CD4-positive, alpha-beta memory T cell (primary cell): ENCODE measurements at places on chromosomes 1 and 21.

DNA sequence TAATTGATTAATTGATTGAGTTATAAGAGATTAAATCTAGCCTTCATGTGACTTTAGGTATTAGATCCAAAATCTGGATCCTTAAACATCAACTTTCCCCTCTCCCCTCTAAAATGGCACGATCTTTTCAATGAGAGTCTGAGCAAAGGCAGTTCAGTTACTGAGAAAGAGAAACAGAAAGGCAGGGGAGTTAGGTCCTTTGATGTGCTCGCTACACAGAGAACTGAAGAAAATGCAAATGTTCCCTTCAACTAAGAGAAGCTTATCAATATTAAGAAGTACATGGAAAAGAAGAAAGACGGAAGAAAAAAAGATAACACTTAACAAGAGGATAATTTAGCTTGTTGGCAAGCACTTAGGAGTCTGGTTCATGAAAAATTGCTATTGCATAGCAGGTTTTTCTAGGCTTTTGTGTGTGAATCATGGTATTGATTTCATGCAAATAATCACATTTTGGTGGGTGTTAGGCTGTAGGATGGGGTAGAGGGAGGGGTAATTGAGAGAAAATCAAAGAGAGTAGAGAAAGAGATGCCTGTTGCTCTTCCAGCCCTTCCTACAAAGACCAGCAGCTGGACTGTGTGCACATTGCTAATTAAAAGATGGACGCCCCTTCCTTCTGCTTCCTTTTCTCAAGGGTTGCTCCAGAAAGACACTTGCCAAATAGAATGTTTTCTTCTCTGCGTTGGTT is 307.6 kb upstream of the PLXNA2 start:
- DNase-seq = no peak

- no peak for DNase-seq
Observed at GRCh38 chr1:185825556-185825955, 91.4 kb downstream of the HMCN1 start.

- no peak for DNase-seq
Observed at GRCh38 chr1:6082430-6082971, 36.8 kb downstream of the KCNAB2 start.

- DNase-seq = no peak
Observed at GRCh38 chr1:60895701-60896100, 186.7 kb upstream of the NFIA start.

GRCh38 chr1:218702775-218703174 is 357.6 kb downstream of the TGFB2 start:
- no peak for DNase-seq

- no peak for DNase-seq
Observed at GRCh38 chr1:60664086-60664625, 418.2 kb upstream of the NFIA start.

DNA sequence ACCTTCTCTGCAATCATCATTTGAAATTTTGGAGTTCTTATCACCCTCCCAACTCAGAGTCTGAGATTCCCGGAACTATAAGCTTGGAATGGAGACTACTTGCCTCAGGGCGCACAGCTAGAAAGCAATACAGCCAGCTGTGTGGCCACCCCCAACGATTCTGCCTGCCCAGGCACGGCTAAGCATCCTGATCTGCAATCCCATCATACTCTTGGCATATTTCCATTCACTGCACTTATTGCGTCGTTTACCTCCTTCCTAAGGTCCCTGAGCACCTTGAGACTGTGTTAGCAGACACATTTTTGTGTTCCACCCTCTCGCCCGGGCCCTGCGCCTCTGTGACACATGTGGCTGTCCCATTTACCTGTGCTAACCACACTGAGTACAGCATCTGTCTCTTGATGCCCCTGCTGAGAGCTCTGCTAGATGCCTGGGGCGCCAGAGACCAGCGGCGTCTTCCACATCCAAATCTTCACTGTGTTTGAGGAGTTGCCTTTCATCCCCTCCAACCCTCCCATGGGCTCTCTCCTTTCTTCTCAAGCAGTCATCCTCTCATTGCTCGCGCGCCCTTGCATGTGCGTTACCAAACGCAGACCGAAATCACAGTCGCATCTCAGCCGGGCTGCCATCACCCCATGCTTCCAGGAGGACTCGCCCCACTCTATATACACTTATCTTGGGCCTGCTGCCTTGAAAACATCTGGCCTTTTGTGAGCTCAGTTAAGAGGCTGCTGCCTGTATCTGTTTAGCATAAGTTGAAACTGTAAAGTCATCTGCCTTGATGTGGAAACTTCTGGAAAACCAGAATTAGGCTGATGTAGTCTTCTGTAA is 3.5 kb upstream of the CLDN19 start:
- DNase-seq = no peak

DNA sequence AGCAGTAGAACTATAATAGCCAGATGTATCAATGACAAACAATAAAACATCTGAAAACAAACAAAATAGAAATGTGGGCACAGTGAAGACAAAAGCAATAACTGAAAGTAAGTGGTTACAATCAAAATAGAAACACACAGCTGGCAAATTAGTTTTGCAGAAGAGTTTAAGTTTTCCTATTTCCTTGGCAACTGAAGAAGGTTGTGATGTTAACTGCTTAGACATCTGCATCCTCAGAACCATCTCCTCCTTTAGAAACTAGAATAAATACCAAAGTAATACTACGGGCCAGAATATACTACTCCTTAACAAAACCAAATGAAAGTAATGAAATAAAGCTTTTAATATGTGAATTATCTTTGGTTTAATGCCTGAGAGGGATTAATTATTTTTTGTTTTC is 605.5 kb downstream of the LTN1 start:
- no peak for DNase-seq

- DNase-seq = no peak
Observed at GRCh38 chr21:29377266-29377665, 78.5 kb downstream of the BACH1 start.

DNA sequence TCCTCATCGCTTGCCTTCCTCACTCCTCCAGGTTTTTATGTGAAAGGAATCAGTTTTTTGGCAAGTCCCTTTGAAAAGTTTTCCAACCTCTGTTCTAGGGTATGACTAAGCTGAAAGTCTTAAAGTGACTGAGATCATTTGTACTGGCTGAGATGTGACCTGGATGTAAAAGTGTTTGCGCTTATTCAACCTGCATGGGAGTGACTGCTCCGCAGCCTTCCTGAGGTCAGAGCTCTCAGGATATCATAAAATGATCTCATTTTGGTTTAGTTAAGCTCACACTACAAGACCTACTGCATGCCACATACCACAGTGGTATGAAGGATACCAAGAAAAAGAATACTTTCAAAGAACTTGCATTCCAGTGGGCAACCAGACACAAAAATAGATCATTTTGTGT is 29.8 kb upstream of the TADA1 start:
- no peak for DNase-seq

DNA sequence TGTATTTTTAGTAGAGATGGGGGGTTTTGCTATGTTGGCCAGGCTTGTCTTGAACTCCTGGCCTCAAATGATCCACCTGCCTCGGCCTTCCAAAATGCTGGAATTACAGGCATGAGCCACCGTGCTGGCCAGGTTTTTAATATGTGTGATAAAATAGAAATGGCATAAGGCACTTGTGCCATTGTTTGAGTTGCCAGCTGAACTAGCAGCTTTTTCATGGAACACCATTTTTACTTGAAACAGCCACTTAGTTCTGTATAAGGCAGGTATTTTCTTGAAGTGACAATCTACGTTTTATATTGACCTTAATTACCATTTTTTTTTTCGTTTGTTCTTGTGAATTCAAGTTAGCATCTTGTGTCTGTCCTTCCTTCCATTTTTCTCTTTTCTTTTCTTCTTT is 28.3 kb downstream of the MTF2 start:
- no peak for DNase-seq

DNA sequence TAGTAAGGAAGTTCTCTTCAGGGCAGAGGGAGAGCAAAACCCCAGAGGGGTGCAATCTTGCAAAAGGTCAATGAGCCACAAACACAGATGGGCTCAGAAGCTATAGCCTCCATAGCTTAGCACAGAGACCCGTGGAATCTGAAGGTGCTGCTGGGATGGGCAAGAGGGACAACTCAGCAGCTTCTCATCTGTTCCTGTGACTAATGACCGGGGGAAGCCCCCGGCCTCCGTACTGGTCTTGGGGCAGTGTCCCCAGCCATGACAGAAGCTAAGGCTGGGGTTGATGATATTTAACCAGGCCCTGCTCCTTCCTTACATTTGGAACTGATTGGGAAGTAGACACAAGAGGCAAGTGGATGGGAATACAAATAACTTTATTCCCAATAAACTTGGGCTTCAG is 19.1 kb downstream of the EXOC8 start:
- no peak for DNase-seq

GRCh38 chr1:200453553-200453905 is 43.7 kb upstream of the ZNF281 start:
- no peak for DNase-seq

- DNase-seq = no peak
Observed at GRCh38 chr1:94012708-94013366, 103.6 kb upstream of the GCLM start.
